ENCODE measurements at places on chromosomes 4 and X.

DNA sequence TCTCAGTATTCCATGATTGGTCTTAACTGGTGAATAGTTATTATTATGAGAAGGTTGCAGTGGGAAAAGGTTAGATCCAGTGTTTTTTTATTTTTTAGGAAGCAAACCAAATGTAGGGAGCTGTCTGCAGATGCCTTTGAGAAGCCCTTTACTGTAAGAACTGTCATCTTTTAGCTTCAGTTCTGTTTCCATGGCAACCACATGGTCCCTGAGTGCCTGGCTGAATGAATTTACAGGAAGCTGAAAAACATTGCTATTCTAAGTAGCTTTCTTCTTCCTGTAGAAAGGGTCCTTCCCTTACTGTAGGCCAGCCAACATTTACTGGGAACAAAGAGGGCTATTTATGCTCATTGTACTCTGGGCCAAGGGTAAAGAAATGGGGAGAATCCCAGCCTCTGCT lies 103.3 kb downstream of the DCLK2 start:
- no peak for DNase-seq

GRCh38 chr4:74840936-74841509 lies 46.7 kb upstream of the BTC start:
- no peak for DNase-seq

GRCh38 chr4:85132117-85132516 lies 165.6 kb upstream of the WDFY3 start:
- DNase-seq, result no peak

DNA sequence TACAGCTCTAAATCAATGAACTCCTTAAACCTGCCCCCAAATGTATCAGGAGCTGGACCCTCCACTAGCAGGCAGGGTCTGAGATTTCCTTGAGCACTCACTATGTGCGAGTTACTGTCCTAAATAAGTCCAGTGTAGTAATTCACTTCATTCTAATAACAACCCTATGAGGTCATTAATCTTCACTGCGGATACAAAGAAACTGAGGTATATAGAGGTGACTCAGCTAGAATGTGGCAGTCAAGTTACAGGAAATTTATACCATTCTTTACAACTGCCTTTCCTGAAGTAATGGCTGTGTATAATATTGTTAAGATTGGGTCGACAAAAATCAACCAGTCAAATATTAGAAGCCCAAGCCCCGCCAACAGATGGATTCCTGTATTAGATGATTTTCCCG lies 473.9 kb upstream of the FTHL17 start:
- DNase-seq, result no peak

DNA sequence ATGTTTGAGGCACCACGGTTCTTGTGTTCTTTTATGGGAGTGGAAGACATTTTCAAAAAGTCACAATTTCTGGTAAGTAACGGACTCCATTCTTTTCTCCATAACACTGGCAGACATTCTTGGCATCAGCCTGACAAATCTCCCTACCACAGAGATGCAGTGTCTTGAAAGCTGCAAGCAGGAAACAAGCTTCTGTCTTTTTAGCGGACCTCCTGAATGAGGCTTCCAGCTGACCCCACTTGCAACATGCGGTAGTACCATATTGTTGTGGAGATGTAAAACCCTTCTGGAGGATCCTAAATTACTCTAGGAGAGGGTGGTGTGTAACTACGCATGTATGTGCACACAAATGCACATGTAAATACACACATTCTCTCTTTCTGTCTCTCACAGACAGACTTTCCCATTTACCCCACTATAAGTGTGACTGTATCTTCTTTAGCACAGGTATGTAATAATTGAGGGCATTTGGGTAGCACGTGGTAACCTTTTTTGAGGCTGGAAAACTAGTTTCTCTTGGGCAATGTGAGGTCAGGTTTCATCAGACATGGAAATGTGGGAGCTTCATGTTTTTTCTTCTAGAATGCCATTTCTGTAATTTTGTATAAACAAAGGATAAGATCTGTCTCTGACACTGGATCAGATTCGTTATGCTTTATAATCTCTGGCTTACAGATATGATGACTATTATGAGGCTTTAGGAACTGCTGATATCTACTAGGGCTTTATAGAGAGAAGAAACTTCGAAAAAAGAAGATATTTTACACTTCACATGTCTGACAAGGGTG lies 130.1 kb downstream of the MGST2 start:
- DNase-seq, result no peak

GRCh38 chr4:126512979-126513378 lies 1119.8 kb upstream of the INTU start:
- no peak for DNase-seq

DNA sequence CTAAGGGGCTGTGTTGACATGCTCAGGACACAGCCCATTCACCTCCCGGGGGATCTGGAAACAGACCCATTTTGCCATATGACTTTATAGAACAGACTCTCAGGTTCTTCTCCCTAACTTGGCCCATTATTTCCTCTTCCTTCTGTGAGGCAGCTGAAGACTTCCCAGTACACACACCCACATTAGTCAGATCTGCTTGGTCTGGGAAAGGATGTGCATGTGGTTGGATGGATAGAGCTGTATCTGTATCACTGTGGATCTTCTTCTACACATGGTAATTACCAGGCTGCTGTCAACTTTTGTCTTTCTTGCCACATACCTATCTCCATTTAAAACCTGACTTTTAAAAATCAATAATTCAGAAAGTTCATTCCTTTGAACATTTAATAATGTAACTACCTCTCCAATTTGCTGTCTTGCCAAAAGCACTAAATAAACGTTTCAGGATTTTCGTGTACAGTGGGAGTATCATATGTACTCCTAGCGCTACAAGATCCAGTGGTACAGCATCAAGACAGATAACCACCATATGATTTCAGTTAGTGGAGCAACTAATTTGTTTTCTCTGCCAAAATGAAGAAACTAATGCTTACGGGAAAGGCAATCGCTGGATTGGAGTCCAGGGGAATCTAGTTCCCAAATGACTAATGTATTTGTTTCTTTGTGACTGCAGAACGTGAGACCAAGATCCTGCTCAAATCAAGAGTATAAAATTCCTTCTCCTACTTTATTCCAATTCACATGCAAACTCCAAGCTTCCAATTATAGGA lies 134.1 kb upstream of the MAP3K15 start:
- DNase-seq, result no peak

- DNase-seq, result peak; percentile 8
These were observed 33.1 kb downstream of the GAB3 start for GRCh38 chrX:154717824-154718223.

- no peak for DNase-seq
These were observed 20.8 kb downstream of the CNOT6L start for GRCh38 chr4:77798385-77798784.

DNA sequence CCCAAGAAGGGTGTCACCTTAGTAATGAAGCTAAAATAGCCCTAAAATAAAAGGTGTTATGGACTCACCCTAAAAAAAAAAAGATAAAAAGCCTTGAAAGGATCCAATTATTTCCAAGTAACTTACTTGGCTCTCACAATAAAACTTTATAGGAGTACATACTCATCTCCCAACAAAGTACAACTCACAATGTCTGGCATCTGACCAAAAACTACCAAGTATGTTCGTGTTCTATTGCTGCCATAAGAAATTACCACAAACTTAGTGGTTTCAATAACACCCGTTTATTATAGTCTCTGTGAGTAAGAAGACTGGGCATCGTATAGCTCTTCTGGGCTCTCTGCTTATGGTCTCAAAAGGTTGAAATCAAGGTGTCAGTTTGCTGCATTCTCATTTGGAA lies 51.0 kb downstream of the BEX1 start:
- no peak for DNase-seq

DNA sequence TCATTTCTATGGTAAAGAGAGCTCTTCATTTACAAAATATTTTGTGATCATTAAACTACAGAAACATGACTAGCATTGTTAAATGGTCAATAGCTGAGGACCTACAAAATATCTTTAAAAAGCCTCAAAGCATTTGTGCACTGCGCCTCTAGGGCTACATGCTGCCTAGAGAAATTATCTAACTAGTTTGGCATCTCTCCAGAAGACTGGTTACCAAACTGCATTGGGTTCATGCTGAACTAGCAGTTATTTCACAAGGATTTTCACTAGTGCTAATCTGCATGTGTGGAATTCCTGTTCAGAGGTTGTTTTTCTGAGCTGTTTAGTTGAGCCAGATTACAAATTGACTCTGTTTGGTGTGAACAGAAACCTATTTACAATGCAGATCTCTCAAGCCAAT lies 58.5 kb upstream of the PITX2 start:
- DNase-seq, result no peak

DNA sequence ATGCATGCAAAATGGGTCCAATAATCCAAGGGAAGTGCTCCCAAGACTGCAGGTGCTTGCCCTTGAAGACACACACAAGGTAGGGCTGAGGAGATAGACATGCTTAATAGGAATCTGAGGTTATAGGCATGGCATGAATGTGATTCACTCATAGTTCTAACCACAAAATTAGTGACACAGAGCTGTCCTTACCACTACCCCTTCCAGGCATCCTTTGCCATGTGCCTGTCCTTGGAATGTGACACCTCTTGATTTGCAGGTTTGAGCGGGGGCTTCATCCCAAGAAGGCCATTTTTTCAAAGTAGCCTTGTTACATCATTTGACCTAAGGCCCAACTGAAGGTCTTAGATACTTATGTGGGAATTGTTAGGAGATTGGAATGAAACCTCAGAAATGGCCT lies 112.5 kb downstream of the CCNG2 start:
- DNase-seq, result no peak

DNA sequence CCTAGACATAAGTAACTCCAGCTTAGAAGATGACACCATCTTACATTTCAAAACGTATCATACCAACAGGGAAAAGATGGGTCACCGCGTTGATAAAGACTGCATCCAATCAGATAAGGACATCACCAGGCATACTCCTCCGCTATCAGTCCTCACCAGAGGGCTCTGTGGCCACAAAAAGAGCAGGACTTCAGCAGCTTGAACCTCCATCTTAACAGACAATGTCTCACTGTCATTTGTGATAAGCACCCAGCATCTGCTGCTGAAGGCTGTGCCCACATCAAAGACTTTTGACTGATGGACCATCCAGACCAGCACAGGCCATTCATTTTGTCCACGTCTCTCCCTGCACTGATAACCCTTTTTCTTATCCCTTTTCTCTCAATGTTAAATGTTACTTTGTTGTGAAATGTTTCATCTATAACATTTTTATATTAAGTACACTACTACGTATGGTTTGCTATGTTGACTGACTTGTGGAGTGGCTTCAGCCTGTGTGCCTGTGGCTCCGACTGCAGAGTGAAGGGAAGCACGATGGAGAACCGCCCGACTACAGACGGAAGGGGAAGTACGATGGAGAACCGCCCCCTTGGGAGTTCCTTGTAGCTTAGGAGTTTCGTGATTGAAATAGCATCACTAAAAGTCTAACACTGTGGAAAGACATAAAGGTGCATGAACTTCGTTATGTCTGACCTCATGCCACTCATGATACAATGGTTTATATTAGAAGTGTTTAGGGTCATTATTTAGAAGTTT lies 595.4 kb upstream of the AGA start:
- no peak for DNase-seq

- DNase-seq, result no peak
These were observed 112.8 kb downstream of the PPA2 start for GRCh38 chr4:105361053-105361452.

DNA sequence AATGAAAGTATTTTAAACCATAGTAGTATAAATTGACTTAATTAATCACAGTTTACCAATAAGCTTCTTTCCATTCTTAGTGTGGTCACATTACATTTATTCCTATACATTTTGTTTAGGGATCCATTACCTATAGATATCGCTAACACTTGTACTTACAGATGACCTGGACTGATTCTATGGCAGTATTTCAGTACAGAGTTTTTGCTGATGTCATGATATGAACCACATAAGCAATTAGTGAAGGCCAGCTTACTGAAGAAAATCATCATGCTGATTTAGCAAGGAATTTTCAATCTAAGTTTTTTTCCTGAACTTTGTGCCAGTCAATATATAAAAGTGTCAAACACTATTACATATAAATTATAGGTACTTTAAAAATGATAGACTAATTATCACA lies 113.4 kb upstream of the HPGD start:
- DNase-seq, result no peak

DNA sequence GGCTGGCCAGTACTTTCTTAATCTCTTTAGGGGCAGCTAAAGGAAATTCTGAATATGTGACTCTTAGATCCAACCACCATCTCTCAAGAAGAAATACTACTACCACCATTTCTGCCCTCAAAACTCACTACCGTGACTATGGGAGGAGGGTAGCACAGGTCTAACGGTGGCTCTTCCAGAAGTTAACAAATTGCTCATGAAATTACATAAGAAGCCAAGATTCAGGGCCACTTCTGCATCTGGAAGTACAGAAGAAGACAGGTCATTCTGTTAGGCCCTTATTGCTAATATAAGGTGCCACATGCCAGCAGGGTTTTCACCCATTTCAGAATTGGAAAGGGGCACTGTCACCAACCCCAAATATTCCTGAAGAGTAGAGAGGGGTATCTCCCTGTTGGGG lies 19.6 kb upstream of the NKRF start:
- no peak for DNase-seq

DNA sequence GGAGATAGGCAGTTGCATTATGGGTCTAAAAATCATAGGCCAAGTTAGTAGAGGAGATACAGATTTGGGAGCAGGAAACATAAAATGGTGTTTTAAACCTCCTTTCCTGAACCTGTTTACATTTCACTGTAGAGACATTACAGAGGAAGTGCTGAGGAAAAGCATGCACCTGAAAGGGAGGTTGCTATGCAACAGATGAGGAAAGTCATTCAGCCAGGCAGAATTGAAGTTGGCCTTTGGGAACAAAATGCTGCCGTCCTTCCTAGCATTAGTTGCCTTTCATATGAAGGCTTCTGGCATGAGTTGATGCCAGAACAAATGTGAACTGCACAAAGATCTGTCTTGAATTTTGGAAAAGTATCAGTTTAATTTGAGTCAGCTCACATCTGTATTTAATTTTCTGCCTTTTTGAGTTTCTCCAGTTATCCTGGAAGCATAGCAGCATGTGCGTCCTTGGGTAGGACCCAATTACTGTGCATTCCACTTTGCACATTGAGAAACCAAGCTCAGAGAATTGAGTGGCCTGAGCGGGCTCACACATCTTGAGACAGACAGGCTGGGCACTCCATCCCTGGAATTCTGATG lies 38.2 kb downstream of the MAGED1 start:
- no peak for DNase-seq

- peak; percentile 88 for DNase-seq
These were observed 1.0 kb downstream of the OTUD4 start for GRCh38 chr4:145179281-145179860.

- DNase-seq, result no peak
These were observed 102.0 kb downstream of the RTL5 start for GRCh38 chrX:72029483-72030411.

- DNase-seq, result no peak
These were observed 226.0 kb upstream of the FTHL17 start for GRCh38 chrX:31297881-31298280.

GRCh38 chrX:104953251-104953650 lies 267.2 kb downstream of the TEX13A start:
- no peak for DNase-seq

- DNase-seq, result peak; percentile 73
These were observed 59.2 kb downstream of the SLC7A11 start for GRCh38 chr4:138182838-138183426.

Measured in inflammatory macrophage (primary cell).